ENCODE measurements at places on chromosomes 1 and 21.

DNA sequence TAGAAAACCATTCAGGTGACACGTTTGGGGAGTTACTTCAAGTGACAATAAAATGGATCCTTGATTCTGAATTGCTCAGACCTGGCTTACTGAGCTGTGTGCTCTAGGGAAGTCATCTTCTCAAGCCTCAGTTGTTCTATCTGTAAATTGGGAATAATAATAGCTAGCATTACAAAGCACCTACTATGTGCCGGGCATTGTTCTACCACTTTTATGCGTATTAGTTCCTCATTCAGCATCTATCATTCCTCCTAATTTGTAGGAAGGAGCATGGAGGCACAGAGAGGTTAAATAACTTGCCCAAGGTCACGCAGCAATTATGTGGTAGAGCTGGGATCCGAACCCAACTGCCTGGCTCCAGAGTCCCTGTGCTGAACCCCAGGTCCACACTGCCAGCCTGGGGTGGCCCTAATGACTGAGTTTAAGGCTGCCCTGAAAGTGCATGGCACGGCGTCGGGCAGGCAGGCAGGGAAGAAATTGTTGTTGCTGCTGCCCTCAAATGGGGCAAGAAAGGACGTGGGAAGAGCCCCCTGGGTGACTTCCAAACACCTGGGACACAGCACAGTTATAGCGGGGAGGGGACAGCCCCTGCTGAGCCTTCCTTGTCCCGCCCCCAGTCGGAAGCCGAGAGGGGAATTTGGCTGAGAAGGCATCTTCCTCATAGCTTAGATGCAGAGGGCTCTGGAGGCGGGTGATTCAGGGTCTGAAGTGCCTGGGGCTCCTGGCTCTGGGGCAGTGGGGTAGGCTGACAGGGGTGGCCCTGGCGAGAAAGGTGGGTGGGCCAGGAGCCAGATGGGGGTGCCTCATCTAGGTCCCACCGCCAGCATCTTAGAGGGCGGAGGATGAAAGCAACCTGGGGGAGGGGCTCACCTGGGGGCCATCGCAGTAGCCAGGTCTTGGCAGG lies 86.5 kb upstream of the IFFO2 start:
- DNase-seq: peak; percentile 32

- no peak for DNase-seq
Observed at GRCh38 chr1:235317168-235317567, 10.8 kb downstream of the ARID4B start.

DNA sequence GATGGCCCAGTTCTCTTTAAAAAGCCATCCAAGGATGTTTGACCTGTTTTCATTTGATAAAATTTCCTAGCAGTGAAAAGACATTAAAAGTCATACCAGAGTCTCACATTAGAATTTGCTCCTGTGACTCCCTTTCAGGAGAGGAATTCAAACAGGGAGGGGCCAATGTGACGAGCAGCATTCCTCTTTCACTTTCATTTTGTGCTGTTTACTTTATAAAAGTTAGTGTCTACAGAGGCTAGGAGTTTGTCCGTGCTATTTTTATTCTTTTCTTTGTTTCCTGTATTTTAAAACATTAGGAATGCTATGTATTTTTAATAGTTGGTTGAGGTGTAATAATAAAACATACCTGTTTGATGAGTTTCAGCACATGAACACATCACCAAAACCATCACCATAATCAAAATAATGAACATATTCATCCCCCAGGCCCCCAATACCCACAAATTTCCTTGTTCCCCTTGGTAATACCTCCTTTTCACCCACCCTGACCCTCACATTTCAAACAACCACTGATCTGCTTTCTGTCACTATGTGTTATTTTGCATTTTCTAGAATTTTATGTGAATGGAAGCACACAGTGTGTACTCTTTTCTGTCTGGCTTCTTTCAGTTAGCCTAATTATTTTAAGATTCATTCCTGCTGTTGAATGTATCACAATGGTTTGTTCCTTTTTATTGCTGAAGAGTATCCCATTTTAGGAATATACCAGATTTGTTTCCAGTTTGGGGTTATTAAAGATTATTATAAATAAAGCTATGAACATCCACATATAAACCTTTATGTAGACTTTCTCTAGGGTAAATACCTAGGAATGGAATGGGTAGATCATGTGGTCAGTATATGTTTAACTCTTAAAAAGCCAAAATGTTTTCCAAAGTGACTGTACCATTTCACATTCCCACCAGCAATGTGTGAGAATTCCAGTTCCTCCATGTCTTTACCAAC lies 129.5 kb downstream of the TENT5C start:
- no peak for DNase-seq

DNA sequence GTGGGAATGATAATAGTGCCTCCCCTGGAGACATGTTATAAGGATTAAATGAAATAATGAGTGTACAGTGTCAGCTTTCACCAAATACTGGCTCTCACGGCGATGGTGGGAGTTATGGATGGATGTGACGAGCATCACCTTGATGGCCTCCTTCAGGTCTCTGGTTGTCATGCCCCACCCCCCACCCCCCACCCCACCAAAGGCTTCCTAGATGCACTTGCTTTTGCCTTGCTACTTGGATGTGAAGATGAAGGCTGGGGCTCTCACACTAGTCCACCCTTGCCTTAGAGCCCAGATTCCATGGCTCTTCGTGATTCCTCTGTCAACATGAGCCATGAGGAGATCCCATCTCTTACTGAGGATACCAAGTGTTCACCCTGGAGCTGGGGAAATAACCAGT lies 412.3 kb downstream of the NPHP4 start:
- DNase-seq: no peak

DNA sequence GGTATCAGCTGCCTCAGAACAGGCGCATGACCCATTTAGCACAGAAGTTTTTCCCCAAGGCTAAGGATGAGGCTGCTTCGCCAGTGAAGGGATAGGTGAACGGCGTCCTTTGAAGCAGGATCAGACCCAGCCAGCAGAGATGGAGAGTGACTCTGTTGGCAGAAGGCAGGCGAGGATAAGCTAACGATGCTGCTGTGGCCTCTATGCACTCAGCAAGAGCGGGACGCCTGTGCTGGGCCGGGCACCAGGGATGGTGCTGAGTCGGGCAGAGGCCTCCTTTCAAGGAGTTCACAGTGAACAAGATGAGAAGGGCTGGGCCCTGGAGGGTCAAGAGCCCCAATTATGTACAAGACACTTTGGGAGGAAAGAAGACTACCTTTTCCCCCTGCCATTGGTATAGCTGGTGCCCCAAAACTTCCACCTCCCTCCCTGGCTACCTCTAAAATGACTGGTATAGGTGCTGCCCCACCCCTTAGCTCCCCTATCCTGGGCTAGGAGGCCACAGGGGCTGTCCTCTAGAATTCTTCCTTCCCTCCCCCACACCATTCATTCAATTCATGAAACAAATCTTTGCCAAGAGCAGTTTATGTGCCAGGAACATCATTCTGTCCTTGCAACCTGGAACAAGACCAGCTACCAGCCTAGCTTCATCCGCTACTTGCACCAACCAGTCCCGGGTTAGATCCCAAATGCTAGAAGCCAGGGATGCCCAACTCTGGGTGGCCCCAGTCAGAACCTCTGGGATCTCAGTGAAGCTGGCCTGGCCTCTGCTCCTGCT lies 7.5 kb downstream of the XKR8 start:
- no peak for DNase-seq

DNA sequence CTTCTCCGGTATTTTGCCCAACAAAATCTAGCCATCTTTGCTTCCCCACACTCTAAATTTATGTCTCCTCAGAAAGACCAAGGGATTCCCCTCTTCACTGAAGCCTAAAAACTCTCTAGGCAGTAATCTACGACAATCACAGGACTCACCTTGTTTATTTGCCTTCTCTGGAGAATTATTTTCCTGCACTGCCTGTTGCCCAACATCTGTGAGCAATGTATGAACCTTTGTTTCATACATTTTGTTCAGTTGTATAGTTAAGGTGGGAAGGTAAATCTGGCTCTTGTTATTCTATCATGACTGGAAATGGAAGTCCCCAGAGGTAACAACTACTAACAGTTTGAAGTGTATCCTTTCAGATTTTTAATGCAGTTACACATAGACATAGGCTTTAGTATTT lies 2.2 kb downstream of the COPA start:
- no peak for DNase-seq

DNA sequence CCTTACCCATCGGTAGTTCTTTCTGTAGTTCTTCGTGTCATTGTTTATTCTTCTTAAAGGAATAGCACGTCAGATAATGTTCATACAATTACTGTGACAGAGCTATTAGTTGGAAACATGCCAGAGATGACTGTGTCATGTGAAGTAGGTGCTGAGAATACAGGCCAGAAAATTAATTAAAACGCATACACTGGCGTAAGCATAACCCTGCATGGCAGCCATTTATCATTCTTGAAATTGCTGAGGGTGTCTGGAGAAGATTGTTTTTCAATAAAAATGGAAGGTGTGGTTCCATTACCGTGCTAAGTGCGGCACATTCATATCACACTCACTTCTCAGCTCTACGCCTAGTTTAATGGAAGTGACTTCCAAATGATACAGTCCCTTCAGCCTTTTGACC lies 7.8 kb downstream of the ETS2 start:
- no peak for DNase-seq

GRCh38 chr1:3130268-3130667 lies 61.3 kb downstream of the PRDM16 start:
- DNase-seq: no peak

GRCh38 chr21:16509476-16509875 lies 779.7 kb downstream of the USP25 start:
- DNase-seq: no peak

DNA sequence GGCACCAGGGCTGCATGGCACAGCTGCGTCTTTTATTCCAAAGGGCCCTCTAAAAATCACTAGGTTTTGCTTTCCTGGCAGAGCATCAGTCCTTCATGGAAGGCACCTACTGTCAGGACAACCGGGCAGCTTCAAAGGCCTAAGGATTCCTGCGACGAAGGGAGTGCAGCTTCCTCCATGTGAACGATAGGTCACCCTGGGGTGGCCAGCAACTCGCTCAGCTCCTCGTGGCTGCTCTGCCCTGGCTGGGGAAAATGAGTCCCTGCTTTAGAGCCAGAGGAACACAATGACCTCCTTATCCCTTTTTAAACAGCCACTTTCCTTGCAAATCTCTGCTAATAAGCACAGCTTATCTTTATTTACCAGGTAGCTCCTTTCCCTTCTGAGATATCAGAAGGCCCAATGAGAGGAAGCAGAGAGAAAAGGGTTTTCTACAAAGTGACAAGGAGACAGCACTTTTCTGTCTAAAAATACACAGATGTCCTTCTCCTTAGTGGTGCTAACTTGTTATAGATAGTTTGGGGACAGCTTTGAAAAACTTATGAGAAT lies 71.6 kb upstream of the SMYD2 start:
- no peak for DNase-seq

DNA sequence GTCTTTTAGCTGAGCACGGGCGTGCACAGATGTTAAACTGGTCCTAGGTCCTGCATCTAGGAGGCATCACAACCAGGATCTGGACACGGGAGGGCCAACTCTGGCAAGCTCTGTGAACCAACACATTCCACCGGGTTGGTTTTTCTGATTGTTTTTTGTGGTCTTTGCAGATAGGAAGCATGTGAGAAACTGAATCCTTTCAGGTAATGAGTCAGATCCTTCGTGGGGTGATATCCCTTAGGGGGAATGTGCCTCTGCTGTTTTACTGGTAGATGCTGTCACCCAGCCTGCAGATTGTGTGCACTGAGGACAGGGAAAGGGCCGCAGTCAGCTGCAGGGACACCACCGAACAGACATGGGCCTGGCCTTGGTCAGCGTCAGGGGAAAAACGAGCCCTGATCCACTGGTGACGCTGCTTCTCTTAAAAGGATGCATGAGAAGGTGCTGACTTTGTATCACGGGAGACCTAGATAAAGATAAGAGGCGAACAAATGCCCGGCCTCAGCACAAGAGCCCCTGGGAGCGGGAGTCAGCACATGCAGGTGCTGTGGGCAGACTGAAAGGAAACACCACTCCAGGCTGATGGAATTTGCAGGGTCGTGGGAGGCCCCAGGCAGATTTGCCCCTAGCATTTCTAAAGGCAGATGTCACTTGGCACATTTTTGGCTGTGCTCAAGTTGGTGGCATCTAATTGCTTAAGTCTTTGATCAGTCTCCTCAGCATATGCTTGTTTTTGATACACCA lies 51.1 kb downstream of the DOP1B start:
- DNase-seq: no peak

DNA sequence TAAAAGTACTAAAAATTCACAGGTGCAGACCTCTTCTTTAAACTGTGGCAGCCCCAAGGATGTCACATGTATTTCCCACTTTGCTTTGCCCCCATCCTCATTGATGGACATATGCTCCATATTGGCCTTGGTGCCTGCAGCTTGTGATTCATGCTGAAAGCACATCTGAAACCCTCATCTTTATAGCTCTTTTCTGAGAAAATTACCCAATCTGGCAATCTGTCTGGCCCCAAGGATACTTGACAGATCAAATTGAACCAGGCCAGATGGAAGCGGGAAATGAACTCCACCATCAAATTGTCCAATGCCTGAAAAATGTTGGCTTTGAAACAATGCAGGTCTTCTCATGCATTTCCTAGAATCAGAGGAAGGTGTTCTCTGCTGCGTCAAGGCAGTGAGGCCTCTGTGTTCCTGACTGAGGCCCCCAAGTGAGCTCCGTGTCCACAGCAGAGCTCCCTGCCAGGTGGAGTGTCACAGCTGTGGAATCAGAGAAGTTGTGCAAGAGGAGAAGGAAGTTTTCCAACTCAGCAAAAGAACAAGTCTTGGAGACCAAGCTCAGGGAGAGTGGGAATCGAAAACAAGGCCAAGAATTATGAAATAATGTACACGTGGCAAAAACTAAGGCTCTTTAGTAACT lies 323.7 kb downstream of the PLPP3 start:
- DNase-seq: no peak

- DNase-seq: peak; percentile 86
Observed at GRCh38 chr1:8317647-8318381, at the start of gene SLC45A1. TSS of gene SLC45A1 (plus strand) at chr1:8318114. CDS start at chr1:8324330, 6,216 bp downstream.

GRCh38 chr1:164590592-164590991 lies 31.6 kb downstream of the PBX1 start:
- DNase-seq: no peak

DNA sequence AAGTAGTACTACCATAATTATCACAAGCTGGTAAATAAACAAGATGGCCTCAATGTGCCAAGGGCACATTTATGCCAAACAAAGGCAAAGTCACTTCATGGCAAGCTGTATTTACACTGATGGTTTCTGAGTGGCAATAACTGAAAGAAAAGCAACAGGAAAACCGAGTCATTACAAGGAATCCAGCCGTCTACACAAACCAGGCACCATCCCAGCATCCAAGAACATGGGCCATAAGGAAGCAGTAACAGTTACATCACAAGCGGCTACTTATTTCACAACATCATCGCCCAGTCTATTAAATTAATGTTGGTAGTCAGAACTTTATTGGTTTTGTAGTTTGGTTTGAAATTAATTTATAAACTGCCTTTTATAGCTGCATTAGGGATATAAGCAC lies 214.2 kb downstream of the RERE start:
- no peak for DNase-seq

- no peak for DNase-seq
Observed at GRCh38 chr1:67612788-67613241, 72.2 kb upstream of the GADD45A start.

DNA sequence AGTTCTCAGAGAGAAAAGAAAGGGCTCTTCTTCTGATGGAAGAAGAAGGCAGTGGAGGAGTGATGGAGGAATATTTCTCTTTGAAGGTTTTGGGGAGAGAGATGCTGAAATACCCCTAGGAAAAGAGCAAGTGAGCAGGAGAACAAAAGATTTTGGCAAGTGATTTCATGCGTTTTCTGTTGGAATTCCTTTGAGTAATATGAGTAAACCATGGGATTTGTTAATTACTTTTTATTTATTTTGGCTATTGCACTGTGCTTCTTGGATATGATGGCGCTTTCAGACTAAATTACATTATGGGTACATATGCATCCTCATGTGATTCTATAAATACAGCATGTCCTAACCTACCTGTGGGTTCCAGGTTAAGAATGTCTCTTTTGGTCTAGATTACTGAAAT lies 210.1 kb upstream of the PTGFR start:
- no peak for DNase-seq
